Epithelial cell of proximal tubule (primary cell): ENCODE measurements at places on chromosomes 7 and 10.

DNA sequence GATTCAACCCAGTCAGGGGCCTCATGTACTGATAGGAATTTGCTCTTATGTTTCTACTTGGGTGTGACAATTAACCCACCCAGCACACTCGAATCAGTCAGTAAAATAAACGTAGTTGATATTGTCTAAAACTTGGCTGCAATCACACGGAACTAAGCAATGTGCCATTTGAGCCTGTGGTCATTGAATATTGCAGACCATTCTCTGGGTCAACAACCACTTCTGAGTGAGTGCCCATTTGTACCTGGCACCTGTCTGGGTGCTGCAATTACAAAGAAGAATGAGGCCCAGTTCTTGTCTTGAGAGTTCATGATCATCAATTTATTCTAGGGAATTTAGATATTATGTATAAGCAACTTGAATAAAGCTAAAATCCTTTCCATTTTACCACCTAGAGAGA lies 29.8 kb downstream of the NPY start:
- DNase-seq = no peak

GRCh38 chr7:149475121-149476045 lies 14.5 kb upstream of the ZNF777 start:
- no peak for DNase-seq

GRCh38 chr10:110459600-110459999 lies 38.1 kb upstream of the DUSP5 start:
- no peak for DNase-seq

DNA sequence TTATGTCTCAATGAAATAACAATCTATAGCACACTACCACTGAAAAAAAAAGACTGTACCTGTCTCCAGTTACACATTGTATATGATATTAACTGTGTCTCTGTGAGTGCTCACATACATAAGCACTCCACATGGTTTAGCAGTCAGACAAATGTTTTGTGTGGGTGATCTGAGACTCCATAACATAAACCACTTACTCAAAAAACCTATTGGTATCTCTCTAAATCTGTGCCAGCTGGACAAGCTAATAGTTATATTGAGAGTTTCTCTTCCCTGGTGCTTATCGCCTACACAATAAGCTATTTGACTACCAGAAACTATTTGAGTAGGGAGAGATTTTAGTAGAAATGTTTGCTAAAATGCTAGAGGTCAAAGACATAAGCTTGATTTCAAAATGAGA lies 190.1 kb upstream of the AGR3 start:
- no peak for DNase-seq

- DNase-seq = no peak
Observed at GRCh38 chr7:139995017-139995915, 67.5 kb downstream of the PARP12 start.
